ENCODE measurements at places on chromosomes 2 and 18.

DNA sequence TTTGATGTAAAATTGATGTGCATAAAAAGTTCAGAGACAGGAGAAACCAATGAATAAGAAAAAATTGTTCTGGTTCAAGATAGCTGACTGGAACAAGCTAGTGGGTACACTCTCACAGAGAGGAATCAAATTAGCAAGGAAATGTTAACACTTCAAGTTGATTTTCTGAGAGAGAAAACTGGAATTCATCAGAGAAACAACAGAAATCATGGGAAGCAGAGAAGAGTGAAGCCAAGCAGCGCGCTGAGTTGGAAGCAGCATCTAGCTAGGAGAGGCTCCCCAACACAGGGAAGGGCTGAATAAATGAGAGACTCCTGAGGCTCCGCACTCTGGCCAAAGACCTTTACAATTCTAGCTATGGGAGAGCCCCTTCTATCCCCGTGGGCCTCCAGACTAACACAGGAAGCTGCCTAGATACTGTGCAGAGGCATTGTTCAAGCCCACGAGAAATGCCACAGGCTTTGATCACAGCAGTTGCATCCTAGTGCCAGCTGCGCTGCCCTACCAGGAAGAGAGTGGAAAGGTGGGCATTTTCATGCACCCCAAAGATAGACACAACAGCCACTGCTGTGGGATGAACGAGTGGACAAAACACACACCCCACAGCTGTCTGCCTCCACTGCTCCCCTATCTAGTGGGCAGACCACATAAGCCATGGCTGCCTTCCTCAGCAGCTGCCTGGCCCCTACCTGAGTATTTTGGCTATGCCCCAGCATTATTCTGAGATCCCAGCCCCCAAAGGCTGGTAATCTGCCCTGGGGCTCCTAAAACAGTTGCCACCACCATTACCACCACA is 136.7 kb downstream of the FSIP2 start:
- no peak for DNase-seq

DNA sequence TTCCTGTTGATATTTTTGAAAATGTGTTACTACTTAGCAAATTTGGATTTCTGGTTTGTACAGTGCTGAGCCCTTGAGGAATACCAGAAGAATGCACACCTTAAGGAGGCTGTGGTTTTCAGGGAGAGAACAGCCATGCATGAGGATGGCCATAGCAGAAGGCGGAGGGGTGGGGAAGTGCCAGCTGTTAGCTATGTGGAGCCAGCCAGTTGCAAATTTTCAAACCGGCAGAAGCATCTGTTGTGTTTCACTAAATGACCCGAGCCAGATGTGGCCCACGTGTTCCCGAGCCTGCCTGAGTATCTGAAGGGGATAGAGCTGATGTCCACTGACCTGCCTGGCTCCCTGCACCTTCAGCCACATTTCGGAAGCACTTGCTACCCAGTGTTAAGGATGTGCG is 16.4 kb upstream of the RBM44 start:
- DNase-seq, result no peak

GRCh38 chr2:2503864-2504418 is 172.9 kb upstream of the MYT1L start:
- DNase-seq, result no peak

DNA sequence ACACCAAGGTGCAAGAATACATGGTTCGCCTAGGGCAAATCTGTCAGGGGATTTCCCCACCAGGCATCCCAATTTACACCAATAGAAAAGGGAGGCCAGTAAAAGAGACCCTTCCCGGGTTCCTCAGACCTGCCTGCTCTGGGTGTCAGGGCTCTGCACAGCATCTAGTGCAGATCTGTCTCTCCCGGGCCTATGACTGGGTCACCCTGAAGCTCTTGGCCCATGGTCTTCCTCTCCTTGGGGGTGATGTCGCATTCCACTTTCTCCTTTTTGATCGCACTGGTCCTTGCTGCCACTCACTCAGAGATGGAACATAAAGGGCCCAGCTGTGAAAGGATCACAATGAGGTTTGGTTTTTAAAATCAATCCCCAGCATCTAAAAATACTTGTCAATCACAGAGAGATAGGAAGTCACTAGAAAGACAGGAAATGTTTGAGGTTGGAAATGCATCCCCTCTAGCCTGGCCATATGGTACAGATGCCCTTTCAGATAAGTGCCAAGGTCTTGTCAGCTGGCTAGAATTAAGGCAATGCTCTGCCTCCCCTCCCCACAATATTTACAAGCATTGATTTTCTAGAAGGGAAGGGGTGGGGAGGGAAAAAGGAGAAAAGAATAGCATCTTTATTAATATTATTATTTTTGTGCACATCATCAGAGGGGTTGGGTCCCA is 34.9 kb upstream of the AFTPH start:
- DNase-seq, result no peak

DNA sequence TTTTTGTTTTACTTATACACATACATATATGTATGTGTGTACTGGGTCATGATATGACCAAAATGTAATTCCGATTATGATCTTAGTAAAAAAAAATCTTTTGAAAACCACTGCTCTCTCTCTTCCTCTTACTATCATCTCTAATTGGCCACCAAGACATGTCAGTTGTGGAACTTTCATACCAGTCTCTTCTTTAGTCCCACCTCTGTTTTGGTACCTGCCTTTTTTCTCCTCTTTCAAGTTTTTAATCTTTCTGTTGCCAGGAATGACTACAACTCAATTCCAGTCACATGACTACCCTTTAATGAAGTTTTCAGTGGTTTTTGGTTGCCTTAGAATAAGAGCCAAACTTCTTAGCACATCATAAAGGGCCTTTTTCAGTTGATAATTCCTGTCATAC is 17.1 kb downstream of the RBM44 start:
- DNase-seq, result no peak

GRCh38 chr2:236162031-236162845 is 5.9 kb downstream of the GBX2 start:
- DNase-seq, result no peak

GRCh38 chr2:49416252-49416651 is 261.9 kb upstream of the FSHR start:
- DNase-seq, result no peak

DNA sequence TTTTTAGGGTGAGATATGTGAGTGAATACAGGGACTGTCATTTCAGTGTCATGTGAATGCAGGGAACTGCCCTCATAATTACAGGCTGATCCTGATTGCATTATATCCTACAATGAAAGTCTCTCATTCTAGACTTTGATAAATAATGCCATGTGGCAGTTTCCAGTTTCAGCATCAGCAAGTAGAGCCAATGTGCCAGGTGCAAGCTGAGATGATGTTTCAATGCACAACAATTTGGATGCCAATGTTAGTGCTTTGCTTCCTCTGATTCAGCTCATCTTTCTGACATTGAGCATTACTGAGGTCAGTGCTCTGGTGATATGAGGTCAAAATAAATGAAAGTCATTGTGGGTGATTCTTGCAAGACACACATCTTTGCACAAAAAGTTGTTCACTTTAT is 63.7 kb upstream of the TFPI start:
- DNase-seq, result no peak

All from ovary (tissue), 10 donors.